Natural killer cell treated with Interleukin-12 subunit alpha and Interleukin-12 subunit beta and Interleukin-15 and Interleukin-18, amount 100 ng/mL, for 72 hours (primary cell): ENCODE measurements at places on chromosomes 16 and 17. TPM values are rescaled to one million over a fixed set of nuclear protein-coding genes. Genes with fewer than 3 reads are reported as not detected.

DNA sequence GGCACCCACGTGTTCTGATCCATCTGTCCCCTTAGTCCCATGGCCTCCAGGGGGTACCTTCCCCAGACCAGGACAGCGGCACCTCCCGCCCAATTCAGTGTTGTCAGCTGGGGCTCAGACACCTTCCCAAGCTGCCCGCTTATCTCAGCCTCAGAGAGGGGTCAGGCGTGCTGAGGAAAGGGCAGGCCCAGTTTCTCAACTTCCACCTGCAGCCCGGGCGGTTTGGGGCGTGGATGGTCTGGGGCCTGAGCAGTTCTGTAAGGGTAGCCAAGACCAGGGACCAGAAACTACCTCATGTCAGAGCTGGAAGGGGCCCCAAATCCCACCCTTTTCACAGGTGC lies 5.1 kb downstream of the PLCD3 start:
- no peaks in the 10 kb centered on the region for H3K4me1 ChIP-seq
- H3K27me3 ChIP-seq: peaks cover 8% of the 10 kb centered on the region
- DNase-seq: no peak
- no peak overlapping the region for H3K4me3 ChIP-seq
- no peaks in the 10 kb centered on the region for H3K36me3 ChIP-seq
- no peak overlapping the region for H3K27ac ChIP-seq

DNA sequence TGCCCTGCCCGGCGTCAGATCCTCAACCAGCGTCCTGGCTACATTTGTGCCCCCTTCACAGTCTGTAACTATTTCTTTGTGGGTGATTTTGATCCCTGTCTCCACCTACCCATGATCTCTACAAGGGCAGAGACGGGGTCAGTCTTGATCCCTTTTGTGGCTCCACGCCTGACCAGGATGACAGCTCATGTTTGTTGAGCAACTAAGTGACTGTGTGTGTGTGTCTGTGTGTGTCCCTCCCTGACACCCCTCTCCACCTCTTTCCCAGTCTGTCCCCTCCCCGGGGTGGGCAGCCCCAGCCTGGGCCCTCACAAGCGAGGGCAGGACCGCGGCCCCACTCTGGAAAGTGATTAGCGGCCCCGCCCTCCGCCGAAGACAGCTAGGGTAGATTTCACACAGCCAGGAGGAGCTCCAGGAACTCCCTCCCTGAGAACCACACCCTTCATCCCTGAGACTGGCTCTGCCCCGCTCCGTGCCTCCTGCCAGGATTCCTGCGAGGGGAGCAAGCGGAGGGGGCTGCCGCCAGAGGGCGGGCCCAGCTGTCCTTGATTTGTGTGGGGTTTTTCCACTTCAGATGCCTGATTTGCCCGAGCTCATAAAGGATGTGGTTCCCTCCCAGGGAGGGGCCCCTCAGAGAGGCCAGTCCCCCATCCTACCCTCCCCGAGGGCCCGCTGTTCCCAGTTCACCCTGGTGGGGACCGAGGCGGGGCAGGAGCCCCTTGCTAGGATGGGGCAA lies 5.3 kb upstream of the HS3ST6 start:
- DNase-seq: no peak
- H3K27ac ChIP-seq: no peak overlapping the region
- H3K4me1 ChIP-seq: no peaks in the 10 kb centered on the region
- H3K4me3 ChIP-seq: no peak overlapping the region
- no peaks in the 10 kb centered on the region for H3K36me3 ChIP-seq

DNA sequence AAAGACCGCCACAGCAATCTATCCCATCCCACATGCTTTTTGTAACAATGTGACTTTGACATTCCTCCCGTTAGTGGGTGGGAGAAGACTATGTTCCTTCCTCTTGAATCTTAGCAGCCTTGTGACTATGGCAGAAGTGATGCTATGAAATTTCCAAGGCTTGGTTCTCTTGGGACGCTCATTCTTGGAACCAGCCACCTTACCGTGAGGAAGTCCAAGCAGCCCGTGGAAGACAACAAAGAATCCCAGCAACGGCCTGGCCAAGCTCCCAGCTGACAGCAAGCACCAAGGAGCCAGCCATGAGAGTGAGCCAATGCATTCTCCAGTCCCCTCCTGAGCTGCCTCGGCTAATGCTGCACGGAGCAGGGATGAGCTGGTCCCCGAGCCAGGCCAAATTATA lies 62.3 kb downstream of the VPS53 start:
- H3K4me1 ChIP-seq: no peaks in the 10 kb centered on the region
- H3K27me3 ChIP-seq: no peaks in the 10 kb centered on the region
- H3K36me3 ChIP-seq: peaks cover 22% of the 10 kb centered on the region
- DNase-seq: no peak
- H3K27ac ChIP-seq: no peak overlapping the region
- H3K4me3 ChIP-seq: no peak overlapping the region

DNA sequence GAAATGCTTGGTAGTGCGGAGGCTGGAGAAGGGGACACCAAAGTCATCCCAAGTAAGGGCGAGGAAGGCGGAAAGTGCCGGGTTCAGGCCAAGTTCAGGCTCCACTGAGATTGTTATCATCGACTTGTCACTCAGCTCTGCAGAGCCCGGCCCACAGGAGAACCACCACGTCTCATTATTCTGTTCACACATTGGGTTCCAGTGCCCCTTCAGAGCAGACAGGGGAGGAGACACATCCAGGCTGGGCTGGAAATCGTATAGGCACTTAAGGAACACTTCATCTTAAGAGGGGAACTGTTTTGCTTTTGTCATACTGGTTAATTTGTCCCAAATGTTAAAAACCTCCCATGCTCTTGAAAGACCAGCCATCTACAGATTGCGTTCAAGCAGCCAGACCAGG lies 118.3 kb upstream of the ADAMTS18 start:
- H3K4me1 ChIP-seq: no peaks in the 10 kb centered on the region
- H3K4me3 ChIP-seq: no peak overlapping the region
- no peak for DNase-seq
- H3K27ac ChIP-seq: no peak overlapping the region
- no peaks in the 10 kb centered on the region for H3K36me3 ChIP-seq

GRCh38 chr16:53224951-53225533 lies 170.3 kb downstream of the CHD9 start:
- peaks cover 5% of the 10 kb centered on the region for H3K4me1 ChIP-seq
- peak overlapping the region; percentile 11 for H3K4me3 ChIP-seq
- peak overlapping the region; percentile 47 for H3K27ac ChIP-seq
- DNase-seq: no peak
- peaks cover 5% of the 10 kb centered on the region for H3K36me3 ChIP-seq

The GPS1 gene
- total RNA-seq: 114 TPM

GRCh38 chr17:80789356-80789902 lies 202.2 kb upstream of the CHMP6 start:
- peaks cover 15% of the 10 kb centered on the region for H3K36me3 ChIP-seq
- no peak for DNase-seq
- H3K27ac ChIP-seq: peak overlapping the region; percentile 41
- no peaks in the 10 kb centered on the region for H3K27me3 ChIP-seq
- H3K4me3 ChIP-seq: peak overlapping the region; percentile 33

GRCh38 chr16:89448656-89449055 lies 41.7 kb downstream of the ANKRD11 start:
- no peak for DNase-seq
- no peak overlapping the region for H3K27ac ChIP-seq
- no peak overlapping the region for H3K4me3 ChIP-seq
- no peaks in the 10 kb centered on the region for H3K36me3 ChIP-seq

GRCh38 chr17:45293413-45294211 lies 23.2 kb downstream of the MAP3K14 start:
- peaks cover 10% of the 10 kb centered on the region for H3K36me3 ChIP-seq
- H3K4me3 ChIP-seq: peak overlapping the region; percentile 62
- H3K27me3 ChIP-seq: no peaks in the 10 kb centered on the region
- DNase-seq: no peak
